Stimulated activated CD8-positive, alpha-beta memory T cell treated with anti-CD3 and anti-CD28 coated beads, Interleukin-4, amount 100 ng/mL, for 24 hours (primary cell): ENCODE measurements at places on chromosomes 12 and 14.
A peak's percentile ranks its signal among the peaks of the same experiment; 100 is the strongest.

DNA sequence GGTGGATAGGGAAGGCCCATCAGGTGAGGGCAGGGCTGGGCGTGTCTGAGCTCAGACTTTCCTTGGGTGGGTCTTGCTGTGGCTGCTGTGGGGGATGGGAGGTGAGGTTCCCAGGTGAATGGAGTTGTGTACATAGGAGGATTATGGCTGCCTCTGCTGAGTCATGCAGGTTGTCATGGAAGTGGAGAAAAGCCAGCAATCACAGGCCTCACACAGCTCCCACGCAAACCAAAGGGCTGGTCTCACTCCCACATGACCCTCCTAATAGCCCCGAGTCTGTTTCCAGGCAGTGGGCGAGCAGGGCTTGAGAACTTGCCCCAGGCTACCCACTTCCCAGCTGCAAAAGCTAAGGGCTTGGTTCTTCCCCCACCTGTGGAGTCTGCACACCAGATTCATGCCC, 149.5 kb downstream of the IPO8 start:
- DNase-seq = no peak

DNA sequence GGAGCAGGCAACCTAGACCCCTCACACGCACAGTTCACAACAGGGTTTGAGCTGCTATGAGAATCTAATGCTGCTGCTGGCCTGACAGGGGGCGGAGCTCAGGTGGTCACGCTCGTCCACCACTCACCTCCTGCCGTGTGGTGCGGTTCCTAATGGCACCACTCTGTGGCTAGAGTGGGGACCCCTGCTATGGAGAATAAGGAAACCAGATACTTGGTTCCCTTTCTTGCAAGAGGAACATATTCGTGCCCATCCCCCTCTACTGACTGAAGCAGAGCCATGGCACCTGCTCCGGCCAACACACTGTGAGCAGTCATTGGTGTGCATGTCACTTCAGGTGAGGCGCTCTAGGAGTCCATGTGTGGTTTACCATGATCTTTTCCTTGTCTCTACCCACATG, 30.4 kb upstream of the RIMBP2 start:
- no peak for DNase-seq

- no peak for DNase-seq
Observed at GRCh38 chr12:67942724-67943123, 46.5 kb upstream of the IFNG-AS1 start.

DNA sequence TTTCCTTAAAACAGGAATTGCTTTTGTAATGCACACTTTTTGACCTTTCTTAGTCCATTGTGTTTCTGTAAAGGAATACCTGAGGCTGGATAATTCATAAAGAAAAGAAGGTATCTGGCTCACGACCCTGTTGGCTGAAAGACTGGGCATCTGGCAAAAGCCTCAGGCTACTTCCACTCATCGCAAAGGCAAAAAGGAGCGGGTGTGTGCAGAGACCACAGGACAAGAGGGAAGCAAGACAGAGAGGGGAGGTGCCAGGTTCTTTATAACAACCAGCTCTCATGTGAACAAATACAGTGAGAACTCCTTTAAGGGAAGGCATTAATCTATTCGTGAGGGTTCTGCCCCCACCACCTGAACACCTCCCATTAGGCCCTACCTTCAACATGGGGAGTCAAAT, 182.1 kb downstream of the C12orf50 start:
- no peak for DNase-seq

- DNase-seq = no peak
Observed at GRCh38 chr12:85741046-85741445, 95.2 kb downstream of the RASSF9 start.

DNA sequence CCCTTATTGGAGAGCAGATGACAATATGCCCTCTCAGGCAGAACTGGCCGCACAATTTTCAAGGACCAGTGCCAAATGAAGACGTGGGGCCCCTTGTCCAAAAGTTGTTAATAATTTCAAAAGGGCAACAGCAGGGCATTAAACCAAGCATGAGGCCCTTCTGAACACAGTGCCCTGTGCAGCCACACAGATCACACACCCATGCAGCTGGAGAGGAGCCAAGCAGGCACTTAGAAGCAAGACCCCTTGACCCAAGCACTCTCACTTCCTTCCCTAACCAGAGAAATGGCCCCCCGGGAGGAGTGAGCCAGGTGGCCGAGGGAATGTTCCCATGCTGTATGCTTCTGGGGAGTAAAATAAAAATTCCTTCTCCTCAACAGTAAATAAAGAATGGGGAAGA, 114.0 kb upstream of the TMPO start:
- DNase-seq = no peak

DNA sequence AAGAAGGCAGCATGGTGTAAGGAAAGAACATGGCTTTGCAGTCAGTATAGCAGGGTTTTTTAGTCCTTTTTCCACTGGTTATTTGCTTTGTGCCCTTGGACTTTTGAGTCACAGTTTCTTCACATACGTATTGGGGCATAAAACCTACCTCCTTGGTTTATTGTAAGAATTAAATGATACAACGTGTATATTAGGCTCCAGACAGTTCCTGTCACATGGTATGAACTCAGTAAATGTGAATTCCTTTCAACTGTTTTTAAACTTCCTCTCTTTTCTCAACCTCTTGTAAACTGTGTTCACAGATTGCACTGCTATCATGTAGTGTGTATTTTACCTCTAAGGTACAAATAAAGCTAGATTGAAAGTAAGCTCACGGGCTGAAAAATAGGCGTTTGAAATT, 29.5 kb downstream of the MSRB3 start:
- DNase-seq = no peak

DNA sequence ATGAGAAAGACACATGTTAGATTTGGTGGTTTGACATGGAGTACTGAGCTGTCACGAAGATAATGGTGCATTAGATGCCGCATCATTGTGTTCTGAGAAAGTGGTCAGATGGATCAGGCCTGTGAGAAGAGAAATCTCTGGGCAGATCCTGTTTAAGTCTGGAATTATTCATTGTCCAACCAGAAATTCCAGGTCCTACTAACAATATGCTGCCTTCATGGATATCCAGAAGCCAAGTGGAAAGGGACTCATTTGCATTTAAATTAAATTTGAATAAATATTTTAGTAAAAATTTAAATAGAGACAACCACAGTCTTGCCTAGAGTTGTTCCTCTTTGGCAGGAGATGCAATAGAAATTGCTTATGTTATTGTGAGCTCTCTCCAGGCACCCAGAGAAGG, 330.5 kb upstream of the TMEM132C start:
- no peak for DNase-seq

DNA sequence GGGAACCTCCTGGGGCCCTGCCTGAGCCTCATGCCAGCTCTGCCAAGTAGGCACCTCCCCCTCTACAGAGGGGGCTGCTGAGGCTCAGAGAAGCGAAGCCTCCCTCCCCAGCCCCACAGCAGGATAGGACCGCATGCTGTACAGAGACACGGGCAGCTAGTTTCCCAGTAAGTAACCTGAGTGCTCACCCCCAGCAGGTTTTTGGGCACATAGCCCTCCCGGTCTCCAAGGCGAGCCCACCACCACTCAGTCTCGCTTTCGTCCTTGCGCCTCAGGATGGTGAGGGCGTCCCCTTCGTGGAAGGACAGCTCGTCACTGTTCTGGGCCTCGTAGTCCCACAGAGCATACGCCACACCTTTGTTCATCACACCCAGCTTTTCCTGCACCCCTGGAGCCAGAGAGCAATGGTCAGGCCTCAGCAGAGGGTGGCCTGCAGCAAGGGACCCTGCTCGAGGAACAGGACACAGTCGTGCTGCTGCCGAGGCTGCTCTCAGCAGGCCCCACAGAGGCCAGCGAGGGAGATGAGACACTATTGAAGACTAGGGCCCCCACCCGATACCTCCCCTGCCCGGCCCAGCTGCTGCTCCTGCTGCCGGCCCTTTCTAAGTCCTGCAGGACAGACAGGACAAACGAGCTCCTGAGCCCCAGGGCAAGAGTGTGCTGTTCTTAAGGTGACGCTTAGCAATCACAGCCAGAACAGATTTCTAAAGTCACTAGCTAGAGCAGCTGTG, 20.4 kb downstream of the ZFYVE21 start:
- DNase-seq = no peak

GRCh38 chr12:112900298-112901145, 6.2 kb upstream of the OAS1 start:
- DNase-seq = peak; percentile 5

GRCh38 chr12:105588106-105588505, 257.6 kb downstream of the C12orf75 start:
- DNase-seq = no peak
